HCEC 1CT (cell line): ENCODE measurements at places on chromosomes 12 and 14.

GRCh38 chr12:25502118-25502517 is 51.0 kb downstream of the LMNTD1 start:
- no peak for DNase-seq

GRCh38 chr12:105677672-105678071 is 347.2 kb downstream of the C12orf75 start:
- DNase-seq: no peak

- no peak for DNase-seq
Measured at GRCh38 chr12:130606231-130606630, 109.9 kb downstream of the RIMBP2 start.

DNA sequence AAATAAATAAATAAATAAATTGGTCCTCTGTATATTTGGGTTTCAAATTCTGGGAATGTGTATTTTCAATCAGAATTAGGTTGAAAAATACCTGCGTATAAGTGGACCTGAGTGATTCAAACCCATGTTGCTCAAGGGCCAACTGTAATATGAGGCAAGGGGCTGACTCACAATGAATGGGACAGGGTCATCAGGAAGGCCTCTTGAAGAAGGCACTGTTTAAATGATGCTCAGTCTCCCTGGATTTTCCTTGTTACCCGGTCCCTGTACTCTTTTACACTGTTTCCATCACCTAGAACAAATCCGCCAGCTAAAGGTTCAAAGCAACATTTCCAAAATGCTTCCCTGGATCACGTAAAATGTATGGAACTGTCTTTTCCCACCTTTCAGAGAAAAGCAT is 3.8 kb downstream of the PSMB5 start:
- DNase-seq: no peak

DNA sequence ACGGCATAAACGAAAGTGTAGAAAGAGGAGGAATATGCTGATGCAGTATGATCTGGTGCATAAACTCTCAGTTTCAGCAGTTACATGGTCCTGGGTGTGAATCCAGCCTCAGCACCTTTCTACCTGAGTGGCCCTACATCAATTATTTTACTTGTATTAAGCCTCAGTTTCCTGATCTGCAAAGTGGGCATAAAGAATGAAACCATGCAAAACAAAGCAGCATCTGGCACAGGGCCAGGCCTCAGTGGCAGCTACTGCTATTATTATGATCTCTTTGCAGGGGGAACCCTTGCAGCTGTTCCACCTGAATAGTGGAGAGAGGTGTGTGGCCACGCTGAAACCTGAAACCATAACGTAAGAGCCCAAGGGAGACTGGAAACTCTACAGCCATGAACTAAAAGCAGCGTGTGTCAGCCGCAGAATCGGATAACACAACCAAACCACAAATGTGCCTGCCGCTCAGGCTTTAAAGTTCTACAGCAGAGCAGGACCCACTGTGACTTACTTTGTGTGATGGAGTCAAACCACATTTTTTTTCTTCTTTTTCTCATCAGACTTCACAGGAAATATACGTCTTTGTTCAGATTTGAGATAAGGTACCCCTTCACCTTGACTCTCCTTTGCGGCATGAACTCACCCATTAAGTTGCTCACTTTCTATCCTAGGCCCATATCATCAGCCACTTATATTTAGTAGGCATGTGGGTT is 29.2 kb upstream of the FOS start:
- DNase-seq: no peak

DNA sequence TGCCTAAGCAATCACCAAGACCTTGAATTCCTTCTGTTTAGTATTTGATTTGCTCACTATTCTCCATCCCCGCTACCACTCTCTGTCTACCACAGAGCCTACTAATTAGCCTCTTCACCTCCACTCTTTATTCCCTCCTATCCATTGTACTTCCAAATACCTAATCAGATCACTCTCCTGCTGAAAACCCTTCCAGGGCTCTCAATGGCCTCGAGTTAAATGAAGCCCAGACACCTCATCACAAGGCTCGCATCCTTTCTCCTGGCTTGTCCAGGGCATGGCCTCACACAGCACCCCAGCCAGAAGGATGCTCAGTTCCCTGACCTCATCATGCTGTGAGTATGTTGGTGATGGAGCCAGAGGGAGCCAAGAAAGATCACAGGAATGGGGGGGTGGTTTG is 71.4 kb upstream of the PRMT8 start:
- DNase-seq: no peak

- DNase-seq: no peak
Measured at GRCh38 chr14:90620568-90621077, 195.6 kb downstream of the TTC7B start.

- no peak for DNase-seq
Measured at GRCh38 chr14:104392001-104392395, 187.6 kb upstream of the C14orf180 start.

GRCh38 chr12:879641-880040 is 69.9 kb downstream of the RAD52 start:
- DNase-seq: peak; percentile 58

DNA sequence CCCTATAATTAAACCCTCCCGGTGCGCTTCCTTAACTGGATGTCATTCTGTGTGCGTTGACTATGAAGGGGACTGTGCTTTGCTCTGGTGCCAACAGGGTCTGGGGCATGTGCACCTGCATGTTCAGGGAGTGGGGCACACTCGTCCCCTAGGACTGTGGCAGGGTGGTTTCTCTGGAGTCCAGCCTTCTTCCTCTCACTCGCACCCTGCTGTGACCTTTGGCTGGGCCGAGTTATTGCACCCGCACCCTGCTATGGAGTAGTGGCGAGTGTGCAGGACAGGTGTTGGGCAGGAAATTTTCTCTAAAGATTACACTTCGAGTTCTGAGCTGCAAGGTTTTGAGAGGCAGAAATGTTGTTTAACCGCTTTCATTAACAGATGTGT is 138.9 kb downstream of the PLXNC1 start:
- DNase-seq: no peak

- peak; percentile 83 for DNase-seq
Measured at GRCh38 chr12:15423629-15424028, 101.3 kb downstream of the PTPRO start.

GRCh38 chr12:76666290-76666835 is 97.6 kb upstream of the ZDHHC17 start:
- DNase-seq: no peak

DNA sequence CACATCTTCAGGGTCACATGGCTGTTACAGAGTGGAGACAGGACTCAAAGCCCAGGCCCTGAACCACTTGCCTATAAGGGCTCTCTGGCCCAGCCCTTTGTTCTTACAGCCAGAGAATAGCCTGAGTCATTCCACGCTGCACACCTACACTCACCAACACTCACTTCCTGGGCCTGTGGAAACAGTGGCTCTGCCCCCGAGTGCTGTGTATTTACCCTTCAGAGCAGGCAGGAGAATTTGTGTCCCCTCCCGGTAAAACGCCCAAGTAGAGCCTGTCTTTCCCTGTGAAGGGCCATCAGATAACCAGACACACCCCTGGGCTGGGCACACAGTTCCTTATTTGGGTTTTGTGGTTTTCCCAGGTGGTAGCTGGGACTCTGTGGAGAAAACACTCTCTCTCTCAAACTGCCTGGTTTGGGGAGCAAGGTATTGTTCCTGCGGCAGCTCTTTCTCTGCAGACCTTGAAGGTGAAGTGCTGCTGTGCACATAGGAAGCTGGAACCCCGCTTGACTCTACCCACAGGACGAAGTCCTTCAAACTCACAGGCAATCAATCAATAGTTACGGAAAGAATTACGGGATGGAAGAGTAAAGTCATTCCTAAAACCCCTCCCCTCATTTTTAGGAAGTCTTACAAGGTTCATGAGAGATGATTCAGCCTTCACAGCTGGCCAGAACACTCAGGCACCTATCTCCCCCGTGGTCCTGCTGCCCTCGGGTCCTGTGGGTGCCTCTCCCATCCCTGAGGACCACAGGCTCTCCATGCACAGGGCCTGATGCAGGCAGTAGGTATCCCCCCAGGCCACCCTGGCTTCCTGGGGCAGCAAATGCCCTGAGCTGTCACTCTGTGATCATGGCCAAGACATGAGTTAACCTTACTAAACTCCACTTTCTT is 20.3 kb downstream of the FIGNL2 start:
- DNase-seq: no peak

GRCh38 chr12:86376052-86376451 is 119.9 kb upstream of the MGAT4C start:
- no peak for DNase-seq

DNA sequence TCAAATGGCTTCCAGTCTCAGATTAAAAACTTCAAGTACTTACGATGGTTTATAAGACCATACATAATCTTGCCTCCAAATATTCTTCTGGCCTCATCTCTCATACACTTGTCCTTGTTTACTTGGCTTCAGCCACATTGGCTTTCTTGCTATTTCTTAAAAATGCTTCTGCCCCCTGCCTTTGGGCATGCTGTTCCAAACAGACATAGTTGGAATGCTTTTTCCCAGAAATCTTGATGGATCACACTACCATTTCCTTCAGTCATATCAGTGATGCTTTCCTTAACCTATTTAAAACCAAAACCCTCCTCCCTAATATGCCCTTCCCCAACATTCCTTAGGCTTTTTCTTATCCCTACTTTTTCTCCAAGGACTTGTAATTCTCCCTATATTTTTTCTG is 74.4 kb upstream of the PAWR start:
- no peak for DNase-seq

GRCh38 chr14:71418532-71419245 is 511.4 kb downstream of the PCNX1 start:
- no peak for DNase-seq

DNA sequence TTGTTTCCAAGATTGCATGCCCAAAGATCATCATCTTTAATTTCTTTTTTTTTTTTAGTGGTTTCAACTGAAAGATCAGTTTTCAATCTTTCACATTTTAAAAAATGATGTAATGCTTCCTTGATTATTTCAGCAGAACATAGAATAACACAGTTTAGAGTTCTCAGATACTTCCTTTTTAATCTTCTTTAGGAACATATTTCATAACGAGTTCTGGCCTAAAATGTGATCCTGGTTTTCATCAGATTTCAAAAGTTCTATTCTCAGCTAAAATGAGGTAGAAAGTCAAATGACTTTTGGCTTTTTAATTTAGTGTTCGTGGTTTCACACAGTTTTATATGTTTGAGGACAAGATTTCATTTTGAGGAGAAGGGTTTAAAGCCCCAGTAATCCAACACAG is 40.0 kb upstream of the NR1H4 start:
- no peak for DNase-seq

DNA sequence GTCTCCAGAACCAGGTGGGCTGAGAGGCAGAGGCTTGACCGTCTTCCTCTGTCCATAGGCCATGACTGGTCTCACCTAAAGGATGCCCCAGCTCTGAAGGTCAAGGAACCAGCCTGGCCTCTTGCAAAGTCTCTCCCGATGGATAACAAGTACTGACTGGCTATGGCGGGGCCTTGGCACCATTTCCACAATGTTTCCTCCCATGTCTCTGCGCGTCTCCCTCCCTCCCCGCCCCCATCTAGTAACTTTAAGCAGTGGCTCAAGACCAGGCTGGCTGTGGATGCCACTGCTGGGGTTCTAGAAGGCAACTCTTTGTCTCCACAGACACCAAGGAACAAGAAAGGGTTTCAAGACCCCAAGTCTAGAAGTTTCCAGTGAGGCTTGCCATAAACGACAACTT is 275.5 kb downstream of the DPF3 start:
- DNase-seq: no peak

- DNase-seq: no peak
Measured at GRCh38 chr12:96170328-96170727, 23.8 kb upstream of the ELK3 start.

GRCh38 chr12:49296034-49296835 is 1.3 kb downstream of the PRPH start:
- no peak for DNase-seq

DNA sequence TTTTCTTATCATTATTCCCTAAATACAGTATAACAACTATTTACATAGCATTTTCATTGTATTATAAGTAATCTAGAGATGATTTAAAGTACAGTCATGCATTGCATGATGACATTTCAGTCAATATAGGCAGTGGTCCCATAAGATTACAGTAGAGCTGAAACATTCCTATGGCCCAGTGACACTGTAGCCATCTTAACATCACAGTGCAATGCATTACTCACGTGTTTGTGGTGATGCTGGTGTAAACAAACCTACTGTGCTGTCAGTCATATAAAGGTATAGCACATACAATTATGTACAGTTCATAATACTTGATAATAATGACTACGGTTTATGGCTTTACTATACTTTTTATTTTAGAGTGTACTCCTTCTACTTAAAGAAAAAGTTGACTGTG is 13.3 kb downstream of the LLPH start:
- no peak for DNase-seq

- DNase-seq: peak; percentile 83
Measured at GRCh38 chr14:95500772-95501401, 15.6 kb downstream of the SYNE3 start.

DNA sequence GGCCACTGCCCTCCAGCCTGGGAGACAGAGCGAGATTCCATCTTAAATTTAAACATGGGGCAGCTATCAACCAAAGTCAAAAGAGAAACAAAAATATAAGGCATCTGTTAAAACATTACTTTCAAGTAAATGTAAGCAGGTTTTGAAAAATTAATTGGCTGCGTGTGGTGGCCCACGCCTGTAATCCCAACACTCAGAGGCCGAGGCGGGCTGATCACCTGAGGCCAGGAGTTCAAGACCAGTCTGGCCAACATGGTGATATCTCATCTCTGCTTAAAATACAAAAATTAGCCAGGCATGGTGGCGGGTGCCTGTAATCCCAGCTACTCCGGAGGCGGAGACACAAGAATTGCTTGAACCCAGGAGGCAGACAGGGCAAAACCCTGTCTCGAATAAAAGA is 82.7 kb downstream of the PLEKHA5 start:
- no peak for DNase-seq

GRCh38 chr14:34710744-34711143 is 3.6 kb downstream of the CFL2 start:
- DNase-seq: peak; percentile 61
